Activated T-cell treated with anti-CD3 and anti-CD28 coated beads, Interleukin-2, amount 50 U/mL, for 72 hours (primary cell): ENCODE measurements at places on chromosomes 5 and 9.

- no peak for DNase-seq
Observed at GRCh38 chr5:93596676-93597490, 13.9 kb downstream of the NR2F1 start.

- no peak for DNase-seq
Observed at GRCh38 chr9:3887221-3887653, 361.4 kb upstream of the RFX3 start.

GRCh38 chr5:39486361-39486760 lies 61.6 kb upstream of the DAB2 start:
- DNase-seq, result no peak

DNA sequence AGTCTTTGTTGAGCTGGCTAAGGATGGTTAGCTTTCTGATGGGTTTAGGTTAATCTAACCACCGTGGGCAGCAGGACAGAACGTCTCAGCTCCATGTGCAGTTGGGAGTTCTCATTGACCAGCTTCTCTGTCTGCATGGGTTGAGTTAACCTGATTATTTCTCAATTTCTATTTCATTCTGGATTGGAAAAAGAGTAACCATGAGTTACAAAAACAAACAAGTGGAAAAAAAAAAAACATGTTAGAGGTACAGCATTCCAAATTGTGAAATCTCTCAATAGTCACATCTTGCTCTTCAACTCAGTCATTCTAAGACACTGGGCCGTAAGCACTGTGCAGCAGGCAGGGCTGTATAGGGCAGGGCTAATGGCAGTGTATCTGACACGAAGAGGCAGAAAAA lies 343.7 kb upstream of the KLF4 start:
- no peak for DNase-seq

- DNase-seq, result peak; percentile 79
Observed at GRCh38 chr9:107489687-107490605, at the start of gene KLF4. Gene KLF4, minus strand, starts transcription at chr9:107489769. Its CDS starts 597 bp downstream, at chr9:107489172.

DNA sequence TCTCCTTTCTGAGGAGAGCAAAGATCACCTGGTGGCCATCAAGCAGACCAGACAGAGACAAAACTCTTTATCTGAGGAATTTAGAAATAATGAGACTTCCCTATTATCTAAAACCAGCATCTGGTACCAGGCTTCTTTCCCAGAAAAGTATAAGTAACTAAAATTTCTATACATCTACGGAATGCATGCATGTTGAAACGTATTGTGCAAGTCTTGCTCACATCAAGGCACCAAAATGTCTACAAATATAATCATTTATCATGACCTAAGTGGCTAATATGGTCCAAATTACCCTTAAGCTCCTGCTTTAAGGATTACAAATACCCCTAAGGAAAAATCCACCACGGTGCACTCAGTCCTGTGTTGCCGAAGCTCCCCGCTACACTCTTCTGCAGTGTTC lies 286.3 kb downstream of the CDH18 start:
- no peak for DNase-seq

DNA sequence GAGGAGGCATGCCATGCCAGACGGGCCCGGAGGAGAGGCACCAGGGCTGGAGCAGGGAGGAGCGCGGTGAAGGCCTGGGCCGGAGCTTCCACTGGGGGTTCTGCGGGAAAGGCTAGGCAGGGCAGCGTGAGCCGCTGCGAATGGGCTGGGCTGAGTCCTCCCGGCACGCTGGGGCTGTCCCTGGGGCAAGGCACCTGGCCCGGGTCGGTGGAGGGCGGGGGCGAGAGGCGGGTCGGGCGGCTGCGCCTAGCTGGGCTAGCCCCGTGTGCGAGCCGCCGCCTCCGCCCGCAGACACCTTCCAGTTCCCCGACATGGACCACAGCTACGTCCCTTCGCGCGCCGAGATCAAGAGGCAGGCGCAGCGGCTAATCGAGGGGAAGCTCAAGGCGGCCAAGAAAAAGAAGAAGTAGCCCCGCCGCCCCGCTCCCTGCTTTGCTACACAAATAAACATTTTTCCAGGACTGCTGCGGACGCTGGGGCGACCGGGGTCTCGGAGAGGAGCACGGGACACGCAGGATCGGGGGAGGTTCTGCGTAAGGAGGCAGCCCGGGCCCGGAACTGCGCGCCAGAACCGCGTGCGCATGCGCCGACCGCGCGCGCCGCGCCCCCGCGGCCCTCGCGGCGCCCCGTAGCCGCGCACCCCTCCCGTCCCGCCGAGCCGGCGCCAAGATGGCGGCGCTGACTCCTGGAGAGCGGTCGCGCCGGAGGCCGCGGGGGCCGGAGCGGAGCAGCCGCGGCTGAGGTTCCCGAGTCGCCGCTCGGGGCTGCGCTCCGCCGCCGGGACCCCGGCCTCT lies at the start of gene RABL6:
Gene RABL6 (plus strand): TSS at position 668 of the 794 bp plus-strand sequence. CDS start 249 bp downstream, outside the sequence.
- peak; percentile 85 for DNase-seq

DNA sequence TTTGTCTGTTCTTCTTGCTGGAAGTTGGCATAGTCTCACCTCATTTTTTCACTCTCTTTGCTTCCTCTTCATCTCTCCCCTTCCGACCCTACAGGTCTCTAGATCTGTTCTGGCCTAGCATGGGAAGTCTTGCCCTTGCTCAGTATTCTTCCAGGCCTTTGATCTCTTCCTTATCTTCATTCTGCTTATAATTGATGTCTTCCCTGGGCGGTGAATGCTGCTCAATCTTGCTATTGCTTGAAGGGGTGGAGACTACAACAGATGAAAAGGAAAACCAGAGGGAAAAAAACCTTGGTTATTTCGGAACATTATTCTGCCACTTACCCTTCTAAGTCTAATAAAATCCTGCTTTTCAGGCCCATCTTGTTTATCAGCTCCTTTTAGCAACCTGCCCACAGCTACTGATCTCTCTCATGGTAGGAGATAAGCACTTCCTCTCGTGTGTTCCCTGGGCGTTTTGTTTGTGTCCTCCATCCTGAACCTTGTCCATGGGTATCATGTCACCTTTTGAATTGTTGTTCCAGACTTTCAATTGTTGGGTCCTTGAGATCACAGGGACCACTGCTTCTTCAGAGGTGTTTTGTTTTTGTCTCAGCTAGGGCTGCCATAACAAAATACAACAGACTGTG lies 375.6 kb downstream of the ADGRV1 start:
- no peak for DNase-seq

DNA sequence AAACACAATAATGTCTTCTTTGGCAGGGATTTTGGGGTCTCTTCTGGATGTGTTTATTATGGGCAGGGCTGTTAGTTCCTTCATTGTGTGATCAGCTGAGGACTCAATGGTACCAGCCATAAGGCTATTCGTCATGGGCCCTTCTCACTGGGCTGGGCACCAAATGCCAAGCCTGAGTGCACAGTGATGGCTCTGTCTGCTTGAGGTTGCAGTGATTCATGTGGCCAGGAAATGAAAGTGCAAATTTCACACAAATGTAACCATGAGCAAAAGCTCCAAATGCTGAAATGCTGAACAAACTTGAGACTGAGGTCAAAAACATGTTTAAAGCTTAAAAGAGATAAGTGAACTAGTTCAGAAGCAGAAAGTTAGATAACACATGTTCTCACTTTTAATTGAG lies 191.0 kb downstream of the TARS1 start:
- no peak for DNase-seq

DNA sequence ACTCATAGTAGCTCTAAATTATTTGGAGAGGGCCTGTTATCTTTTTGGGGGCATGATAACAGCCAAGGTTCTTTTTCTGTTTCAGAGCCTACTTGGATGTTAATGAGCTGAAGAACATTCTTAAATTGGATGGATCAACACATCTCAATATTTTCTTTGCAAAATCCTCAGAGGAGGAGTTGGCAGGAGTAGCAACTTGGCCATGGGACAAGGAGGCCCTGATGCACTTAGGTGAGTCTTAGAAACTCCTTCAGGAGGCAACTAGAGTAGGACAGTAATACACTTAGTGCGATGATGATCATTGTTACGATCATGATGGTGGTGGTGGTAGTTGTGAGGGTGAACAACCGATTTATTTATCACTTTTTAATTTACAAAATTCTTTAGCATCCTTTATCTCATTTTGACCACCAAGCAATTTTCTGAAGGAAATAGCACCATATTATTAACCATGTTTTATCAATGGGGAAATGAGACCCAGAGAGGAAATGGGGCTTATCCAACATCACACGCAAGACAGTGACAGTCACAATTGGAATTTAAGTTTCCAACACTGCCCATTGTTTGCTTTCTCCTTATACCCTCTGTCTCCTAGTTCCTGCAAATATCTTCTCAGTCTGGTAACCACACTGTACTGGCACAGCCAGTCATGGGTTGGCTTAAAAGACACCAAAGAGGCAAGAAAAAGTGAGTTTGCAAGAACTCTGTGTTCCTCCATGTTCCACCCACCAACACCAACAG lies 54.0 kb downstream of the PAPPA start:
- no peak for DNase-seq

GRCh38 chr9:121765021-121765950 lies 113.9 kb downstream of the DAB2IP start:
- no peak for DNase-seq

DNA sequence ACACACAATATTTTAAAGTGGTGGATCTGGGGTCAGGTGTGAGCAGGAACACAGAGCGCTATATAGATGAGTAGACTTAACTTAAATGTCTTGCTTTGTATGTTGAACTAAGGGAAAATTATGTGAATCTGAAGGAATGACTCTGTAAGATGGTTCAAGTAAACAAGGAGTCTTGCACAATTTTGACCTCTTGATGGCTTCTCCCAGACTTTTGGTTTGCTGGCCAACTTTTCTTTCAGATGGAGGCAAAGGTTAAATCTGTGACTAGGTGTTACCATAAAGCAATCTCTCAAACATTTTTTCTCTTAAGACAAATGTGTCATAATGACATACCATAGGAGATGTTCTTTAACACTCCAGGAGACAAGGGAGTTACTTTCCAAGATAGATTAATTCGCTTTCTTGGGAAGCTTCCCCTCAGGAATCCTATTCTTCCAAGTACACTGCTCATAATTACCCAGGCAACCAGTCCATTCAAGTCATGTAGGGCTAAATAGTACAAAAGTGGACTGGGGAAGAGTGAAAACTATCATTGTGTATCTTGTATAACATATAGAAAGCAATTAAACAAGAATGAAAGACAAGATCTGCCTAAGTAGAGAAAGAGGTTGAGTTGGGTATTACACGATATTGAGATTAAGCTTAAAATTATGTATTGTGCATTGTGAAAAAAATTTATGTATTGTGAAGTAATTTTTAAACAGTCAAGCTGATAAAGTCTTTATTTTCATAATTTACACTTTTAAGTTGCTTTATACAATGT lies 60.3 kb upstream of the SLC27A6 start:
- no peak for DNase-seq

- DNase-seq, result peak; percentile 41
Observed at GRCh38 chr5:75050415-75050814, 1.9 kb downstream of the GCNT4 start.

DNA sequence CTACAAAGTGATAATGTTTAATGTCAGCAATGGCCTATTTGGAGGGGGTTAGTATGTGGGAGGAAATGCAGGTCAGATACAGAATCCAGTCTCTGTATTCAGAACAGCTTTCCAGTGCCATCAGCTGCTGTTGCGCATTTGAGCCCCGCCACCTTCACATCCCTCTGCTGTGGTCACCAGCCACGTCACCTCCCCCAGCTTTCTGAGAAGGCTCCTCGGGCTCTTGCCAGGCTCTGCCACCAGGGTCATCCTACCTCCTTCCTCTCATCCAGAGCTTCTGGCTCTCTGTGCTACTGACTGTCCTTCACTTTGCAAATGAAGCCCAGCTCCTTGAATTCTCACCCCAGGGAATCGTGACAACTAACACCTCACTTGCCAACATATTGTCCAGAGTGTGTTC lies 138.8 kb downstream of the PIK3R1 start:
- DNase-seq, result no peak

- DNase-seq, result no peak
Observed at GRCh38 chr9:91195372-91196012, 166.2 kb downstream of the AUH start.

- DNase-seq, result no peak
Observed at GRCh38 chr9:15426019-15426418, 3.3 kb downstream of the SNAPC3 start.

- no peak for DNase-seq
Observed at GRCh38 chr5:66143473-66144073, 527 bp upstream of the SREK1 start.

- no peak for DNase-seq
Observed at GRCh38 chr9:71741926-71742648, 26.2 kb downstream of the CEMIP2 start.

DNA sequence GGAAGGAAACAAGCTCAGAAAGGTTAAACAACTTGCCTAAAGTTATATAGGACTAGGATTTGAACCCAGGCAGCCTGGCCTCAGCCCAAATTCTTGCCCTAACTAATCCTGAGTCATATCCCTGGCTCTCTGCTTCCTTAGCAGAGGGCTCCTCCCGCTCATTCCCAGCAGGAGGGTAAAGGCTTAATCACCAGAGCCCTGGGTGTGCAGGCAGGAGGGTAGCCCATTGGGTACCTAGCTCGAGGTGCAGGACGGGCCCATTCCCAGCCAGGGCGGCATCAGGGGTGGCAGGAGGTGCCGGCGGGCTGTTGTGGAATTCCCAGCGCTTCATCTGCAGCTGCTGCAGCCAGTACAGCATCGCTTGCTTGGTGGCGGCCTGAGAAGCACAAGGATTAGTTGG lies 3.9 kb downstream of the TBC1D2 start:
- no peak for DNase-seq

- DNase-seq, result no peak
Observed at GRCh38 chr5:138271281-138271680, 3.1 kb downstream of the GFRA3 start.

DNA sequence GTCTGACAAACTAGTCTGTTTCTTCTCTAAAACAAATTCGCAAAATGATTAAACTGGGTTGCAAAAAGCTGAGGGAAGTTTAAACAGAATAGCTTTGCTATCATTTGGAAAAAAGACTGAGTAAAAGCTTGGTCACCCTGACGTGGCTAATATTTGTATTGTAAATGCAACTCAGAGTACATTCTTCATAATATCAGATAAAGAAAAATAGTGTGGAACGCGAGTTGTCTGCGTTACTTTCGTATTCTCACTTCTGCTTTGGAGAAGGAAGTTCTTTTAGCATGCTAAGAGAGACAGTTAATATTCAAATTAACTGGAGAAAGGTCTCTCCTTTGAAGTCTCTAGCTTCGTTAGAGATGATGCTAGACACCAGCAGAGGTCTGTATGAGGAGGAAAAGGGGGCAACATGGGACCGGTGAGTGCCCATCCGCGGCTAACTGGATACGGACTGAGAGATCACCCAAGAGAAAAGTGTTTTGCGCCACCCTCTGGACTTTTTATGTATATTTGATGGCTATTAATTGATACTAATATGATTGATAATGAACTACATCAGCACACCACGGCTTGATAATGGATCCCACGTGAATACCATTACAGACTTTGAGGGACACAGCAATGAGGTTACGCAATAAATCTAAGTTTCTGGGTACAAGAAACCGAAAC lies 2.9 kb upstream of the CNTRL start:
- DNase-seq, result peak; percentile 27
